ENCODE measurements at places on chromosomes 6 and 20. TPM values are rescaled to one million over a fixed set of nuclear protein-coding genes. Genes with fewer than 3 reads are reported as not detected.

The IP6K3 gene
- not detected for total RNA-seq

The MCM8 gene
- total RNA-seq = 9.1 TPM

The NR2E1 gene
- total RNA-seq = not detected

The SMAP1 gene
- 21.7 TPM for total RNA-seq

The NOX3 gene
- total RNA-seq = not detected

The MAPK14 gene
- 69.6 TPM for total RNA-seq

The HAO1 gene
- 0.07 TPM for total RNA-seq

The LYRM2 gene
- 16.2 TPM for total RNA-seq

The OR12D3 gene
- total RNA-seq = not detected

The SAMD10 gene
- 2.5 TPM for total RNA-seq

The COL9A3 gene
- total RNA-seq = 0.20 TPM

The PSMF1 gene
- total RNA-seq = 32.4 TPM

The BTN1A1 gene
- not detected for total RNA-seq

The ERVFRD-1 gene
- total RNA-seq = not detected

The HNF4A gene
- not detected for total RNA-seq

The LEMD2 gene
- 40.4 TPM for total RNA-seq

The MUC22 gene
- total RNA-seq = not detected

The BCAS4 gene
- total RNA-seq = 1.6 TPM

The LY6G6D gene
- not detected for total RNA-seq

The CBLN4 gene
- total RNA-seq = not detected

The BPI gene
- not detected for total RNA-seq

The IL17F gene
- not detected for total RNA-seq

The RPN2 gene
- 269 TPM for total RNA-seq

The PDE7B gene
- total RNA-seq = 48.0 TPM

The TRIM15 gene
- not detected for total RNA-seq

The EPPIN gene
- total RNA-seq = not detected

The TNXB gene
- 0.21 TPM for total RNA-seq

The KCNS1 gene
- total RNA-seq = 0.20 TPM

The TMEM170B gene
- 5.6 TPM for total RNA-seq

The RBPJL gene
- total RNA-seq = not detected

The MAFB gene
- 0.85 TPM for total RNA-seq

The TFAP2C gene
- total RNA-seq = not detected

The SH3BGRL2 gene
- total RNA-seq = 26.3 TPM

The SAPCD1 gene
- total RNA-seq = 0.78 TPM

The PDE10A gene
- total RNA-seq = 9.8 TPM

The KCNG1 gene
- total RNA-seq = 0.40 TPM

The NINL gene
- total RNA-seq = 10.1 TPM

The HLA-DRA gene
- not detected for total RNA-seq

The PAK5 gene
- total RNA-seq = not detected

The CUL7 gene
- 26.5 TPM for total RNA-seq

The TOX2 gene
- 2.4 TPM for total RNA-seq

The PRDM1 gene
- 1.5 TPM for total RNA-seq

The YWHAB gene
- total RNA-seq = 135 TPM

The TCP11 gene
- 0.18 TPM for total RNA-seq

The GRIK2 gene
- total RNA-seq = not detected

The GSTA2 gene
- total RNA-seq = not detected

The ANKRD66 gene
- not detected for total RNA-seq

The MICB gene
- total RNA-seq = 29.2 TPM

The HLA-DPB1 gene
- 10.3 TPM for total RNA-seq

The F13A1 gene
- total RNA-seq = not detected

The GJA1 gene
- 605 TPM for total RNA-seq

Measured in pulmonary artery endothelial cell (primary cell).